ENCODE measurements at places on chromosomes 12 and 14.

- no peak for DNase-seq
Measured at GRCh38 chr12:108131035-108131434, 1.9 kb downstream of the WSCD2 start.

- DNase-seq: no peak
Measured at GRCh38 chr14:25350802-25351201, 300.9 kb upstream of the STXBP6 start.

GRCh38 chr12:3281588-3282383, 204.6 kb downstream of the TSPAN9 start:
- DNase-seq: no peak

DNA sequence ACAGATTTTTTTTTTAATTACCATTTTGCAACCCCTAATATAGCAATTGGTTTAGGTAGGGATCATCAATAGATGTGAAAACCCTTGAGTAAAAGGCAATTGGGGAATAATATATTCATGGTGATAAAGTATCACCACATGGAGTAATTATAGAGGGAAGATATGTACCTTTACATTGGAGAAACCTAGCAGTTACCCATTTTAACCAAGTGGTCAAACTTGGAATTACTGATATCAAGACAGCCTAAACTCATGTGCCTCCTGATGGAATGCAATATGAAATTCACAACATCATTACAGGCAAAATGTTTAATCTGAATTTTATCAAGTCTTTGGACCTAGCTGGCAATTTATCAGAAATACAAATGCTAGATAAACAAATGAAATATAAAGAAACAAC, 6.7 kb upstream of the SLC10A1 start:
- DNase-seq: no peak

DNA sequence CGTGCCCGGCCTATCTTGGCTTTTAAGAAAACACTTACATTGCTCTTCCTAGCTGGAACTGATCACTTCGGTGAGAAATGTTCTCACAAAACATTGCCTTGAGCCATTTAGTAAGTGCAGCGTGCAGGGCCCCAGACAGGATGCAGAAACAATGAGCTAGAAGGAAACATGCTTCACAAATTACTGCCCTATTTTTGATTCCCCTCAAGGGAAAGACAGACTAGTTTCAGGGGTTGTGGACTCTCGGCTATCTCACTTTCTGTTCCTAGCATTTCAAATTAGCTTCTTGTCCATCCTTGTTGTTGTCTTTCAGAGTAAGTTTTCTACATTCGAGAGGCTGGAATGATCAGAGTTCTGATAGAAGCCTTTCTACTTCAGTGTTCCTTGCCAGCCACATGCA, 21.6 kb downstream of the TGFB3 start:
- no peak for DNase-seq

GRCh38 chr12:101780599-101780998, 41.3 kb upstream of the SYCP3 start:
- no peak for DNase-seq

DNA sequence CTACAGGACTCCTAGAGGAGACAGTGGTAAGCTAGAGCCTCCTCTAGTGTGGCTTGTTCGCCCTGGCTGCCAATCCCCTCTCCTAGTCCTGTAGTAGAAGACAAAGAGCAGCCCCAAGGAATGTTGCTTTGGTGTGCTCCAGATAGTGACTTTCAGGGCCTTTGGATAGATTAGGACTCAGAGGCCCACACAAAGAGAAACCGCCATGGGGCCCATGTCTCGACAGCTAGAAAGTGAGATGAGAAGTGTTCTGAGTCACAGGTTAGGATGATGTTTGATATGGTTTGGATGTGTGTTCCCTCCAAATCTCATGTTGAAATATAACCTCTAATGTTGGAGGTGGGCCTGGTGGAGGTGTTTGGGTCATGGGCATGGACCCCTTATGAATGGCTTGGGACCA, 51.8 kb upstream of the JDP2 start:
- DNase-seq: no peak

GRCh38 chr12:58174316-58174715, 232.9 kb downstream of the ATP23 start:
- DNase-seq: no peak

- DNase-seq: no peak
Measured at GRCh38 chr14:36454599-36455240, 65.3 kb downstream of the NKX2-1 start.

DNA sequence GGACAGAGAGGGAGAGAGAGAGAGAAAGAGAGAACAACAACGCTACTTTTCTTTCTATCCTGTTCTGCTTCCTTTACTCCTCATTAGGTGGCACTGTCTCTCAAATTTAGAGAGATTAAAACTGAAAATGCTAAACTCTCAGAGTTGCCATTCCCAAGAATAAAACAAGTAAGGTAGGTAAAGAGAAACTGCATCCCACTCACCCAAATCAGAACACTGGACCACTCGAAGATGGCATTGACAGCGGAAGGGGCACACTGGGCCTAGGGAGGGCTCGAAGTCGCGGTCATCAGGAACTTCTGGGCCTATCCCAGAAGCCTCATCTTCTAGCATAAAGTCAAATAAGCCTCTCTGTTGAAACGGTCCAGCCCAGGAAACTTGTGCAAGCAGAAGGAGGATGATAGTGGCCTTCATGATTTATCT, 4.5 kb downstream of the DCN start:
- DNase-seq: no peak

- DNase-seq: no peak
Measured at GRCh38 chr14:70909733-70910614, 2.7 kb downstream of the PCNX1 start.

DNA sequence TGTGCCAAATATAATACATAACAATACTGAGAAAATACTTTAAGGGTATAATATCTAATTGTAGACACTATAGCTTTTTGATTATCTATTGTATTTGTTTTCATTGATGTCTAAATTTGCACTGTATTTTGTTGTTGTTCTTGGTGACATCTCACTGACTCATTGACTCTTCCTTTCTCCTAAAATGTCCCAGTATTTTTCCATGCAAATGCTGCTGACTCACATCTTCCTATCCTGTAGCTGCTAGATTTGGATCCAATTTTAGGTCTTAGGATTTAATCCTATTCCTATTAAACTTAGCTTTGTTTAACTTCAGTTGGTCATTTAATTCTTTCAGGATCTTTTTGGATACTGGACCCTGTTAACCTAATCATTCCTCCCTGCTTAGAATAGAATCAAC, 148.5 kb downstream of the TMTC2 start:
- DNase-seq: no peak

GRCh38 chr12:78725951-78726580, 138.5 kb upstream of the SYT1 start:
- no peak for DNase-seq
